ENCODE measurements at places on chromosomes 11 and 22.

- DNase-seq: no peak
These were observed 12.7 kb upstream of the PVALB start for GRCh38 chr22:36829370-36830002.

- DNase-seq: no peak
These were observed 180.0 kb downstream of the TRIM29 start for GRCh38 chr11:119957951-119958350.

GRCh38 chr11:66106786-66107599 is 36.9 kb downstream of the PACS1 start:
- peak; percentile 38 for DNase-seq

DNA sequence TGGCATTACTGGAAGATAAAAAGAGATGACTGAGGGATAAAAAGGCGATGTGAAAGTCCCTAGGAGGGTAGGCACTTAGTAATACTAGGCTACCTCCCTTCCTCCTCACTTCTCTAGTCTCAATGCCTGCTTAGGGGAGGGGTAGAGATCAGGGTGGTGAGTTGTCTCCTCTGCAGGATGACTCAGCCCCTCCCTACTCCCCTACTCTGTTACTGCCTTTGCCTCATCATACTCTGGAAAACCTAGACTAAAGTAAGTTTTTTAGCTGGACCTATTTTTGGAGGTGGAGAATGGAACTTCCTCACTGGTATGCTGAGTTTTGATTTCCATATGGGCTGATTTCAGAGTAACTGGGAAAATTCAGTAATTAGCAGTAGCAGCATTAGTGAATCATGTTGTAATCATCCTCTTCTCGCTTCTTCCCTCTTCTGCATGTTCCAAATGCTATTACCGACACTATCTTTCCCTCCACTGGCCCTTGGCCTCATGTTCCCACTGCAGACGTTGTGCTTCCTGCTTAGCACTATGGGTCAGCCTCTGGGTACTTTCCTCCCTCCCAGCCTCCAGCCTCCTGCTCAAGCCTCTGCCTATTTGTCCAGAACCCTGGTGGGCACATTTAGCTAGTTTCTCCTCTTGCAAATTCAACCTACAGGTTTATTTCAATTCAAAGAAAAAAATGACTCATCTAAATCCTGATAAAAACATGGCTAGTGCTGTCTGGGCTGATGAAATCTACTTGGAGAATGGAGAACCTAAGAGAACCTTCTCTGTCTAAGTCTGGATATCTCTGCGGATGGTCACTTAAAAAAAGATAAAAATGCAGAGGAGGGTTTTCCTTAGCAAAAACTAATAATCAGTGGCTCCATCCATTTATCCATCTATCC is 281.7 kb downstream of the ST3GAL4 start:
- no peak for DNase-seq

- DNase-seq: no peak
These were observed 319.7 kb upstream of the CTSC start for GRCh38 chr11:88657076-88657738.

DNA sequence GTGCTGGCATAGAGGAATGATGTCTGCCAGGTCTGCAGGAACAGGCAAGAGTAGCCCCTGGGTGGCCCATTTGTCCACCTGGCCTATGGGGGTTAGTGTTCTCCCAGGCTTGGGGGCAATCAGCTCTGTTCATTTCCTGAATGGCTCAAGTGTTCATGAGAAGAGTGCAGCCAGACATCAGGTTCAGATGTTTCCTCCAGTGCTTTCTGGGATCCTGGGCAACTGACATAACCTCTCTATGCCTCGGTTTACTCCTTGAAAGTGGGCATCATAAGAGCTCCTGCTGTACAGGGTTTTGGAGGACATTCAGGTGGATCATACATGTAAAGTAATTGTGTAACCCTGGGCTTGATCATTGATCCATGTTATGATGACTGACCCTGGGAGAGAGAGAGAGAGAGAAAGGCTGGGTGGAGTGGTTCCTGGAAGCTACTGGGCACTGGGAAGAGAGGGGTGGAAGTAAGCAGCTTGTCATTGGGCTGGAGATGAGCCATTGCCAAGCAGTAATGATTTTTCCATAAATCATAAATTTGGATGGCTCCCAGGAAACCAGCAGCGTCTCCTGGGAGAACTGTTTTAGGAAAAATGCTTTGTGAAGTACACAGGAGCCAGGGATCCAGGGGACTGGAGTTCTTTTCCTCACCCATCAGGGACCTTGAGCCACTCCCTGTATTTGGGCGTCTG is 30.2 kb upstream of the ACCSL start:
- no peak for DNase-seq

DNA sequence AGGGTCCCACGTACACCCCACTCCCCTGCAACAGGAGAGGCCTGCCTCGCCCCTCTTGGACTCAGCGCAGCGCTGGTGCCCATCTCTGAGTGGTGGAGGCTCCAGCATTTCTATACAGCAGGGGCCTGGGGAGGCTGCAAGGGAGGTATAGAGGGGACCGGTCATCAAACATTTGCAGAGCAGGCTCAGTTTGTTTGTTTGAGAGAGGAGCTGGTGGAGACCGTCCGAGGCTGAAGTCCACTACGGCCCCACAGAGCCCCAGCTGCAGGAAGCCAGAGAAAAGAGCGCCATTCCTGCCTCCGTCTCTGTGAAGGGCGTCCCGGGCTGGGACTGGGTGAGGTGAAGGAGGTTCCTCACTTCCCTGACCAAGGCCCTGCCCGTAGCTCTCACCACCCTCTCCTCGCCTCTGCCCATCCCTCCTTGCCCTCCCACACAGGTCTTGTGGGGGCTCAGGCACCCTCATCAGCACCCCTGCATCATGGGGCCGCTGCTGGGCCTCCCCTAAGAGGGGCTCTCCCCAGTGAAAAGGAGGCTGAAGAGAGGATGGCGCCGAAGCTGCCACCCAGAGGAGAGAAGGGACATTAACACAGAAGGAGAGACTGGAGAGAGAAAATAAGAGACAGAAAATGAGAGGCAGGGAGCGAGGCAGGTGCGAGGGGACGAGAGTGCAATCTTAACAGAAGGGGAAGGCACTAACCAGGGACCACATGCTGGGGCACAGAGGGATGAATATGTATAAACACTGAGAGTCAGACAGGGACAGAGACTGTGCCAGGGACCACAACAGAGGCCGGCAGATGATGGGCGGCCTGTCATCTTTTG is 24.5 kb downstream of the RPUSD4 start:
- DNase-seq: no peak

- DNase-seq: no peak
These were observed 32.8 kb upstream of the WNT7B start for GRCh38 chr22:46009730-46010129.

DNA sequence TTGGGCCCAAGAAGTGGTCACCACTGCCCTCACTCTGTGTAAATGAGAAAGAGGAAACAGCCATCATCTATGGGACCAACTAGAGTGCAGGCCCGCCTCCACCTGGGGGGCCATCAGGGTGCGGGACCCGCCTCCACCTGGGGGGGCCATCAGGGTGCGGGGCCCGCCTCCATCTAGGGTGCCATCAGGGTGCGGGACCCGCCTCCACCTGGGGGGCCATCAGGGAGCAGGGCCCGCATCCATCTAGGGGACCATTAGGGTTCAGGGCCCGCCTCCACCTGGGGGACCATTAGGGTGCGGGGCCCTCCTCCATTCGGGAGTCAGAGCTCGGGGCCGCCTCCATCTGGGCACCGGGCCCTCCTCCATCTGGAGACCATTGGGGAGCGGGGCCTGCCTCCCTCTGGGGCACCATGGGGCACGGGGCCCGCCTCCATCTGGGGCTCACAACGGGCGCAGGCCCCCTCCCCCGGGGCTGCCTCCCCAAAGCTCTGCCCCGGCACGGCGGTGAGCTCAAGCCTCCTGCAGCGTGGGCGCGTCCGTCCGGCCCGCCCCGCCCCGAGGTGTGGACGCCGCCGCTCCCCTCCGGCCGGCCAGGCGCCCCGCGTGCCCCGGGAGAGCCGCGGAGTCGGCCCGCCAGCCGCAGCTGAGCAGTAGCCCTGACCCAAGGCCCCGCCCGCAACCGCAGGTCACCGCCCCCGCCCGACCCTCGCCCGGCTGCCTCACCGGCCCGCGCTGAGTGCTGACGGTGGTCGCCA is 512 bp downstream of the TOLLIP start:
- DNase-seq: no peak

- DNase-seq: no peak
These were observed 33.3 kb downstream of the RBFOX2 start for GRCh38 chr22:35995348-35995747.

DNA sequence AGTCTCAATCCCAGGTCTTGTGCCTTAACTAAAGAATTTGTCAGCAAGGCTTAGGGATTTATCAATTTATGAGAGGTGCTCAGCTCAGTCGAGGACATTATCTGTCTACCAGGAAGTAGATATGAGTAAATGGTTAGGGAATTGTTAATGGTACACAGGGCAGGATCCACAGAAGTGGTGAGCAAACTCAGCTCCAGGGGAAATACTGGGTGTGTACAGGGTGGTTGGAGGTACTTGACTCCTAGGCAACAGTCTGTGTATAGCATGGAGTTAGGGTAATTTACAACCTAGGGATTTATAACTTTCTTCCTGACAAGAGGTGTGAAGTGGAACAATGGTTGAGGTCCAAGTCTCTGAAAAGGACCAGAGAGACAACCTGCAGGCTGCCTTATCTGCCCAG is 123.4 kb upstream of the OR9Q1 start:
- DNase-seq: no peak

DNA sequence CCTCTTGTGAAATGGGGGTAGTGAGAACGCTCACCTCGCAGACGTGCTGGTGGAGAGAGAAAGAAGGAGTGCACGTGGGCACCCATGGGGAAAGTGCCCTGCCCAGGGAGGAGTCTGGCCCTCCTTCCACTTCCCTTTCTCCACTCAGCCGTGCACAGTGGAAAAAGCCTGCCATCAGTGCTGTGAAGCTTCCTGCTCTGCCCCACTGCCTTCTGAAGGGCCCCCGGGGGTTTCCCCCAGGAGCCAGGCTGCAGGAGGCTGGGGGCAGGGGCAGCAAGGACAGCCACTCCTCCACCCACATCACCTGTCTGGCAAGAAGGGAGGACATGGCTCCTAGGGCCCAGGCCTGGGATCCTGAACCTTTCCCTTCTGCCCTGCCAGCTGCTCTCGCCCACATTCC is 7.6 kb downstream of the TP53I11 start:
- no peak for DNase-seq

DNA sequence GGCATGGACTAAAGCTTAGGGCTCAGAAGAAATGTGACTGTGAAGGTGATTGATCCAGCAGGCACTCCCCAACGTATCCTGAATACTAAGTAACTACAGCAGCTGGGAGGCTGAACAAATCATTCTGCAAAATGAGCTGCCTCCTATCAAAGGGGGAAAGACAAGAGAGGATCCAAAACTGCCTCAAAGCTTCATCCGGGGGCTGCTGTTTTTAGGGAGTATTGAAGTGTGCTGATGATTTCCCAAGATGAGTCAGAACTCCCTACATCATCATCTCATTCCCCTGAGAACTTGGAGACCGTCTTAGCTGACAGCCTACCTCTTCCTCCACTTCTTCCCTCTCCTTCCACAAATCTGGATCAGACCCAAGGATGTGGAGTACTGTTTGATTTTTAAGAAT is 108.4 kb upstream of the GRAMD1B start:
- DNase-seq: no peak

- DNase-seq: no peak
These were observed 2.4 kb downstream of the MOB2 start for GRCh38 chr11:1484061-1484671.

DNA sequence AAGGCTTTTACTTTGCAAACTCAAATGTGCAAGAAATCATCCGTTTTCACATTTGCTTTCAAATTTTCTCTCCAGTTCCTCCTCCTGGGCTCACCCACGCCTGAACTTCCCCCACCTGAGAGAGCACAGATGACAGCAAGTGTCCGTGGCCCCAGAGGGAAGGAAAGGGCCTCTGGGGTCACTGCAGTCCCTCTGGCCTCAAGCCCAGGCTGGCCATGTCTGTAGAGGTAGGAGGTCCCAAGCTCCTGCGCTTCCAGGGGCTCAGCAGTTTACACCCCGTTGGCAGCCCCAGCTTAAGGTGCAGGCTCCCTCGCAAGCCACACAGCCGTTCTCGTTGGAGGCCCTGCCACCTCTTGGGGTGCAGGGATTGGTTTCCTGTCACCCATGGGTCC is 40.5 kb upstream of the PRDM11 start:
- no peak for DNase-seq

- DNase-seq: no peak
These were observed 49.7 kb downstream of the MIAT start for GRCh38 chr22:26707090-26707489.

GRCh38 chr11:130706572-130706971 is 209.7 kb downstream of the SNX19 start:
- no peak for DNase-seq

- DNase-seq: no peak
These were observed 82.2 kb upstream of the AKIP1 start for GRCh38 chr11:8828580-8829361.

- no peak for DNase-seq
These were observed 1.4 kb downstream of the OTOG start for GRCh38 chr11:17548444-17548843.

DNA sequence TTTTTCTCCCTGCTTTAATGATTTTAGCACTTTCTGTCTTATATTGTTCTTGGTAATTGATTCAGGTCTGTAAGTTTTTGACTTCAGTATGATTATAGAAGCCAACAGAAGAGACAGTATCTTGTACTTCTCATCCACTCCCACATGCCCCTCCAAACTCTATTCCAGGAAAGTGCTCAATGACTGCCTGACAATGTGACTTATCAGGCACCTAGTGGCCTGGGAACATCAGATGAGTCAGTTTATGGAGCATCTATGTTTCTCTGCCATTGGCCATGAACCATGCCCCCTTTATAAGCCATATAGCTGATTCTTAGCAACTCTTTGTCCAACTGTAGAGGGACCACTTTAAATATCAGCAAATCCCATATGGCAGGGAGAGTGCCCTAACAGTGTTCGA is 179.2 kb upstream of the MTMR2 start:
- DNase-seq: no peak

DNA sequence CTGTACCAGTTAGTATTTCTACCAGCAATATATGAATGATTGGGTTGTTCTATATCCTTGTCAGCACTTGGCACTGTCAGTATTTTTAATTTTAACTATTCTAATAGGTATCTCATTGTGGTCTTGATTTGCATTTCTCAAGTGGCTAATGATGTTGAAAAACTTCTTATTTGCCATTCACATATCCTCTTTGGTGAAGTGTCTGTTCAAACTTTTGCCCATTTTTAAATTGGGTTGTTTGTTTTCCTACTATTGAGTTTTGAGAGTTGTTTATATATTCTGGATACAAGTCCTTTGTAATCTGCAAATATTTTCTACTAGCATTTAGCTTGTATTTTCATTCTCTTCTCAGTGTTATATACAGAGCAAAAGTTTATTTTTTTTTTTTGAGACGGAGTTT is 82.1 kb downstream of the CSTPP1 start:
- no peak for DNase-seq

- DNase-seq: no peak
These were observed 683.4 kb downstream of the TBC1D22A start for GRCh38 chr22:47445716-47446290.

GRCh38 chr11:65528819-65529350 is 4.0 kb downstream of the SCYL1 start:
- DNase-seq: no peak

Data from activated CD4-positive, alpha-beta T cell treated with anti-CD3 and anti-CD28 coated beads, Interleukin-2, Interleukin-6, amounts not matched to agents 100 ng/mL and 50 ng/mL, durations not matched to agents 16 hours and 8 hours (primary cell).